GDM1 (cell line): ENCODE measurements at places on chromosomes 5 and 9.

- no peak for DNase-seq
These were observed 508.3 kb upstream of the DAB2 start for GRCh38 chr5:39933061-39933460.

DNA sequence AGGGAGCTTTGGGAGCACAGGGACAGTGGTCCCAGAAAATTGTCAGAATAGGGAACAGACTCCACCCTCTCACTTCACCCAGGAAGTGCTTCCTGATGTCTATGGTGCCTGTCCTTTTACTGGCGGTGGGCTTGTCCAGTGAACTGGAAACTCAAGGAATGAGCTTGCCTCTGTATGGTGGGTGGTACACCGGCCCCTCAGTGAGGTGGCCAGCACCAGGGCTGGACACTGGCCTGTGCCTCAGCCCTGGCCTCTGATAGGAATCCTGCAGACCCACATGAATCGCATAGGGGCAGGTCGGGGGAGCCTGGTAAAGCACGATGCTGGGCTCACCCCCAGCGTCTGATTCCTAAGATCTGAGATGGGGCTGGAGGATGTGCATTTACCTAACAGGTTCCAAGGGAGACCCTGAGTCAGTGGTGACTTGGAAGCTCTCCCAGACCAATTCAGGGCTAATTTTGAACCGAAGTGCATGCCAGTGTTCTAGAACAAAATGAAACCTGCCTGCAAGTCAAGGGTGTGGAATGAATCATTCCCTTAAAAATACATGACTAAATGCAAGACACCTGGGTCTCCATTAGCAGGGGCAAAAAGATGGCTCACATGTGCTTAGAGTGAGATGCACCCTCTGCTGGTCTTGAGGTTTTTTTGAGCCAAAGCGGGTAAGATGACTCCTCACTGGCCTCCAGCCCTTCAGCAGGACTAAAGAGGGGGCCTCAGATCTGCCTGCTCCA is 178.3 kb downstream of the HSPA4 start:
- DNase-seq = no peak

DNA sequence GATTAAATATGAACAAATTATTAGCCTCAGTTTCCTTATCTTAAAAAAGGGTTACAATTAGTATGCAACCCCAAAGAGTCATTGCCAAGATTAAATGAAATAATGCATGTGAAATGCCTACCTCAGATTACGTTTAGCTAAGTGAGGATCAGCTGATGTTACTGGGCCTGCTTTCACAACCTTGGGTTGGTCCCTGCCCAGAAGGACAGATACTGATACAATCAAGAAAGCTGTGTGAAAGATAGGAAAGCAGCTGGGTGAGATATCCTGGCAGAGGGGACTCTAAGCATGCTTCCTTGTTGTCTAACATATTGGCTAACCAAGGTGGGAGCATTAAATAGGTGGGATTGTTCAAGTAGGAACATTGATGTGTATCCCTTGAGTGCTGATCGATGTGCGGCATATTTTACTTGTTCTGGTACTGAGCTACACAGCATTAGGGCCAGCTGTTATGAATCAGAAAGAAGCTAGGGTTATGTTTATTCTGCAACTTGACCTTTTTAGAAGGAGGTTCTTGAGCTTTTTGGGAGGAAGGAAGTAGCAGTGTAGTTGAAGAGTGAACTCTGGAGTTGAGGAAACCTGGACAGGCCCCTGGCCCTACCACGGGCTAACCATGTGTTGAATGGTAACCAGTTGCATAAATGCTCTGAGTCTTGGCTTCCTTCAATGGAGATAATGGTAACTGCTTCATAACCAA is 28.9 kb downstream of the SNX24 start:
- DNase-seq = no peak

- DNase-seq = no peak
These were observed 629.8 kb upstream of the CDH18 start for GRCh38 chr5:20617841-20618240.

- DNase-seq = no peak
These were observed 11.7 kb upstream of the UGT3A2 start for GRCh38 chr5:36078430-36078829.

GRCh38 chr5:10424124-10424731 is 17.5 kb upstream of the ROPN1L start:
- DNase-seq = peak; percentile 33

- DNase-seq = no peak
These were observed 20.8 kb downstream of the VAV2 start for GRCh38 chr9:133971121-133971951.

DNA sequence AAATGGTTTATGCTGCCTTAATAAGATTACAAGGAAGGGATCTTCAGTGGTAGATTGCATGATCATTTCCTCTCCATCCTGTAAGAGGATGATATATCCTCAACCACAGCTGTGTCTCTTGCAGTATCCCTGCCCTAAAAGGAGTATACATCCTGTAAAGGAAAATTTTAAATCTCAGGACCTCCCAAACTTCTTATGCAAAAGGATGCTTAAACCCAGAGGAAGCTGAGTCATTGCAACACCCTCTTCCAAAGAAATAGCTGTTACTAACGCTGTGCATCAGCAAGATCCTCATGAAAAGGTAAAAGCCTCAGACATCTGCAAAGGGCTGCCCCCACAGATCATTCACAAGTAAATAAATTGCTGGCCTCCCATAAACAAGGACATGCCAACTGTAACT is 599.0 kb downstream of the PRELID2 start:
- DNase-seq = no peak

- DNase-seq = no peak
These were observed 204.8 kb upstream of the RASEF start for GRCh38 chr9:83267741-83268140.

DNA sequence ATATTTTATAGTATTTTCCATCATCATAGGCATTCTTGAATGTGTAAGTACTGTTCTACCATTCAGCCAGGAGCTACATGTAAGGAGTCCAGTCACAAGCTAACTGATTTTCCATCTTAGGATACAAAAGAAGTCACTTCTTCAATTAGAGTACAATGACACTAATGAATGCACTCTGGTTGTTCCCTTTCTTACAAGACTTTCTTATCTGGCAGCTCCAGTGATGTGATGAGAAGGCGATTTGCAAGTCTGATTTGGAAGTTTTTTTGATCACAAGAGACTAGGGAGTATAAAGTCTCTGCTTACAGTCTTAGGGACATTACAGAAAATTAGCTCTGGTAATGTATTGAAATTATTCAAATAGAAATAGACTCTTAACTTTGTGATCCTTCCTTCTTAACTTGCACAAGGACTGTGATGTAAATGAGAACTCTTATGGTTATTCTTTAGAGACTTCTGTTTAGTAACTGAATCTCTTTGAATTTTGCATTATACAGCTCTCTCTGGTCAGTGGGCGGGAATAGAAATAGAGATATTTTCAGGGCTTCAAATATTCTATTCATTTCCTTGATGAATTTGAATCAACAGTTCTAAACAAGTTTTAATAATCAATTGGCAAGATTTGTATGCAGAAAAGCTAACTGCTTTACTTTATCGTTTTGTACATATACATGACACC is 130.4 kb upstream of the CDH6 start:
- DNase-seq = no peak

DNA sequence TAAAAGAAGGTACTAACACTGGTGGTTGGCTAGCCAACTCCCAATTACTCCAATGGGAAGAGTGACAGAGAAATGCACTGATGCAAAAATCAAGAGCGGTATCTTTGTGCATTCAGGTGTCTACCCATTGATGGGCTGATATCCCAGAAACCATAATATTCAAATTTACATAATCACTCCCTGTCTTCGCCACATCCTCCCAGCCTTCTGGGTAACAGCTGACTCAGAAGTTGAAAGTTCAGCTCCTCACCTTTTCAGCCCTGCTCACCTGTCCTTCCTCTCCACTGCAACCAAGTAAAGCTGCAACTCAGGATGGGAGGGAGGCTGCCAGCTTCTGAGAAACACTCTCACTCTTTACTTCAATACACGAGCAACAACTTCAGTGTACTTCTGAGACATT is 6.9 kb downstream of the SUSD1 start:
- DNase-seq = no peak

DNA sequence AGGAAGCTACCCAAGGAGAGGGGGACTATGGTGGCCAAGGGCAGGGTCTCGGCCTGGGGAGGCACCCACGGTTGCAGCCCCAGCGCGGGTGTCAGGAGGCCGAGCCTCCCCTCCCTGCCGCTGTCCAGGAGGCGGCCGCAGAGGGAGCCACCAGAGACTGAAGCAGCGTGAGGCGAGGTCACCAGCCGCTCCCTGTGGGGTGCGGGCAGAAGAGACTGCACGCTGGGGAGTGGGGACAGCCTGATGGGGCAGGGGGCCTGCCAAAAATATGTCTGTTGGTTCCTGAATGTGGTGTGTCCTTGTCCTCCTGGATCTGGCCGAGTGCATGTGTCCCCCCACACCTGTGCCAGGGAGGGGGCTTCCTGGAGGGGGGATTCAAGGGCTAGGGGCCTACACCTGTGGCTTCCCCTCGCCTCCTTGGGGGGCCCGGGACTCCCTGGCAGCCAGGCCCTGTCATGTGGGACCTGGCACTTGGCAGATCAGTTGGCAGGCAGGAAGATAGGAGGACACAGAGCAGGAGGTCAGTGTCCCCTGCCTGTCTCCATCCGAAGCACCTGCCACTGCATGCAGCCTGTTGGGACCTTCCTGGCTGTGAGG is 131.2 kb downstream of the DAB2IP start:
- no peak for DNase-seq

DNA sequence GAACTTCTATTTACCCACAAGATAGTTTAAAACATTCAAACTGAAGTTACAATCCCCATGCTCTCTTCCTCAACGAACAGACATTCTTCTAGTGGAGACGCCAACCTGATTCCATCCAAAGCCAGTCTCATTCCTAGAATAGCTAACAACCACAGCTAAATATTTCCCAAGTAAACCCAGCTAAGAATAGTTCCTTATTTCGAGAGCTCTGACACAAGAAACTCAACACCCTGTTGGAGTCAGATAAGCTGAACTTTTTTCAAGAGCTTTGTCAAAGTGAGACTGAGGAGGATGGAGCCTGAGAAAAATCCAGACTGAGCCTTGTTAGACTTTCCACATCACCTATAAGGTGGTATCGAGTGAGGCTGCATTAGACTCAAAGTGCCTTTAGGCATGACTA is 56.7 kb upstream of the RPS23 start:
- DNase-seq = no peak

DNA sequence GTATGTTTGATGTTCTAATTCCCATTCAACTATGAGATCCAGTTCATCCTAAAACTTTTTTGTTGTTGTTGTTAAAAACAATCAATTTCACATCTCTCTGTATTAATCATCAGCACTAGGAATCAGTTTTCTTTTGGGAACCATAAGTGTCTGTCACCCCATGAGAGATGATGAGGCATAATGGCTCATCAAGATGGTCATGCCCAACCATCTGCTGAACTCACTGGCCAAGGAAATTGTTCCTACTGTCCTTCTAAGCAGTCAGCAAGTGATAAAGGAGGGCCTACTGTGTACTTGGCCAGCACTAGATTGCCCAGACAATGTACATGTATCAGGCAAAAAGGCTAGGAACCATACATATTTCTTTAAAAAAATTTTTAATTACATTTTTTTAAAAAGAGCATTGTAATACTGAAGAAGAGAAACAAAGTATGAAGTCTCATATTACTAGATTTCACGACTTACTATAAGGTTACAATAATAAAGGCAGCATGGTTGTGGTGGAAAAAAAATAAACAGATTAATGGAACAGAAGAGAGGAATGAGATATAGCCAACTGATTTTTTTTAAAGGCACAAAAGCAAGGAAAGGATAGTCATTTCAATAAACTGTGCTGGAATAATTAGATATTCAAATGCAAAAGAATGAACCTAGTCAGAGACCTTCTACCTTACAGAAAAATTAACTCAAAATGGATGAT is 458.3 kb downstream of the SPOCK1 start:
- DNase-seq = no peak

GRCh38 chr5:108765647-108766046 is 17.9 kb downstream of the FER start:
- DNase-seq = no peak
